GM04504 (cell line): ENCODE measurements at places on chromosomes 12 and 14.

GRCh38 chr14:31457665-31458659 is 656 bp upstream of the DTD2 start:
- no peak for DNase-seq

- no peak for DNase-seq
These were observed 532.5 kb downstream of the VRK1 start for GRCh38 chr14:97329701-97330100.

GRCh38 chr12:67910360-67911274 is 78.6 kb upstream of the IFNG-AS1 start:
- DNase-seq = peak; percentile 97

- no peak for DNase-seq
These were observed 29.2 kb downstream of the PRMT8 start for GRCh38 chr12:3520168-3520567.

DNA sequence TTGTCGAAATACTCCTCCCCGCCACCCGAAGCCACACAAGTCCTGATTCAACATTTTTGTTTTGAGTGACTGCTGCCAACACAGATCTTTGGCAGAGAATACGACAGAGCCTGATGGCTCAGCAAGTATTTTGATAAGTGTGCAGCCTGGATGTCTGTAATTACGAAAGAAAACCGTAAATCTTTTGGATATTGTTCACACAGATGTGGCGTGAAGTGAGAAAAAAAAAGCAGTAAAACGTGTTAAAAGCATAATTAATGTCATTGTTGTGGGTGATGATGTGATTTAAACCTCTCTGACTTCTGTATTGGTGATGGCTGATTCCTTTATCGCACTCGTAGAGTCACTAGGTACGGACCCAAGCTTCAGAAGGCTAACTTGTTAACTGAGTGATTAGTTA is 98.7 kb downstream of the PHETA1 start:
- DNase-seq = no peak

DNA sequence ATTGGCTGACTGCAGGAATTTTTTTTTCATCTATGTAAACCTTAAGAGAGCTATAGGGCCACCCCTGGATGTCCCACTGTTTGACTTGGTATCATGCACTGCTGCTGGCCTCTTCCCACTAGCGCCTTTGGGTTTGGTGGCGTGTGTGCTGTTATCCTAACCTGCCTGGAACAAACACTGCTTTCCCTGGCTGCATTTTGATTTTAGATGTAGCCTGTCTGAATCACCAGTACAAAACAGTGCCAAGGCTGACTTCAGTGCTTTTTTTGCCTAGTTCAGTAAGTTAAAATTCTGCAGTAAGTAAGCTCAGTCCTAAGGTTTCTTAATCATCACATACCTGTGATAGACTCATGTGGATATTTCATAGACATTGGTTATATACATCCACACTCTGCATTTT is 99.2 kb downstream of the EML1 start:
- DNase-seq = no peak

GRCh38 chr12:117646520-117646919 is 285.1 kb upstream of the NOS1 start:
- DNase-seq = no peak

DNA sequence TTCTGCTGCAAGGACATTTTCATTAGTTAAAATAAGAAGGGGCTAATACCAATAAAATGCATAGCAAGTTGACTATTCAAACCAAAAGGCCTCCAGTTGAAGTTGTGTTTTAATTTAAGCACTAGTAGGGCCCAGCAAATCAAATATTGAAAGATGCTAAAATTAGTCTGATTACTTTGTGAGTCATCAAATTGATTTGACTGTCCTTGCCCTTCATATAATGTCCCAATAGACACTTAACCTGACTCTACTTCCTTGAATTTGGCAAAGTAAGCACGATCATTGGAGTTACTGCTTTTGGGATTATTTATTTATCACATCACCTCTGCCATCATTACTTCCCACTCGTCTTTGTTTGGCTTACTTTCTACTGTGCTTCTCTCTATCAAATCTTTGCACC is 798.5 kb downstream of the DIO2 start:
- no peak for DNase-seq

GRCh38 chr14:64673748-64674147 is 30.5 kb upstream of the PLEKHG3 start:
- no peak for DNase-seq

DNA sequence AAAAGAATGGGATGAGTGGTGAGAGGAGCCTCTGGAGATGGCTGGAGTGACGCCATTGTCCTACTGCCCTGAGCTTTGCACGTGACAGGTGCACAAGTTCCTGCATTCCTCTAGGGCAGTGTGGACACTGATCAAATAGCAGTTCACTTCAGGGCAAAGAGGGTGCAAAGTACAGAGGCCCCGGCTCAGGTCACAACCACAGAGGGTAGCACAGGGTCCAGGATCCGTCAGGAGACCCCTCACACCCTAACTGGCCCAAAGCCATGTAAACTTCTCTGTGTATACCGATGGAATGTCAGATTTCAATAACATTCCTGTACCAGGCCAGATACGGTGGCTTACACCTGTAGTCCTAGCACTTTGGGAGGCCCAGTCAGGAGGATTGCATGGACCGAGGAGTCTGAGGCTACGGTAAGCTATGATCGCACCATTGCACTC is 10.4 kb upstream of the FBLN5 start:
- no peak for DNase-seq

- no peak for DNase-seq
These were observed 21.0 kb downstream of the CHST11 start for GRCh38 chr12:104477510-104478390.

DNA sequence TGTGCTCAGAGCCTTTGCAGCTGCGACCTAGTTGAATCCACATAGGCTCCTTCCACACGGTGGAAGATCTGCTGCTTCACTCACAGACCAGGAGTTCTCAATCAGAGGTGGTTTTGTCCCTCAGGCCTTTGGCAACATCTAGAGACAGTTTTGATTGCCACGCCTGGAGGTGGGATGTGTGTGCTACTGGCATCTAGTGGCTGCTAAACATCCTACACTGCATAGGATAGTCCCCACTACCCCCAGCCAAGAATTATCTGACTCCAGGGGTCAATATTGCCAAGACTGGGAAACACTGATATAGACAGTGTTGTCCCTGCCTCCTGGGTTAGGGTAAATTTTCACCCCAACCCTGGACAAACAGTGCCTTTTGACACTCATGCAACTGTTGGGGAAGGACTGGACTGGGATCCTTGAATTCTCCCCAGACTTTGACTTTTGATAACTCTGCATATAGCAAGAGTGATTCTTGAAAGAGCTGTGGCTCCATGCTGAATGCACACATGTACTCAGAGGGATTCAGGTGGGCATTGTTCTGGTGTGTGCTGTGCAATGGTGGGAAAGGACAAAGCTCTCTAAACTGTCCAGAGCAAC is 39.8 kb downstream of the BAZ2A start:
- no peak for DNase-seq

DNA sequence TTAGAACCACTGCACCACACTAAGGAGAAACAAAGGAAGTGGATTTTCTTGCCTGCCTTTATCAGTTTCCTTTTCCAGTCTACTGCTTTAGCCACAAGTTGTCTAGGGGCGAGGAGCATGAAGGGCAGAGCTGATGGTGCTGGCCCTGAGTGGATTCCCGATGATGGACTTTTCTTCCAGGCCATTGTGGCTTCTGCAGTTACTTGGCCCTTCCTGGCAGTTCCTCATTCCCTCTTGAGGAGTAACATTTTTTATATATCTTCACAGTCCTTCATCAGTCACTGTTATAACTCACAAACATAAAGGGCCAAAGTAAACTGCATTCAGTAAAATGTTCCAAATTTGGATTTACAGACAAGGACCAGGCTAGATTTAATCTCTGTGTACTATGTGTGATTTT is 61.2 kb upstream of the SRSF5 start:
- no peak for DNase-seq

DNA sequence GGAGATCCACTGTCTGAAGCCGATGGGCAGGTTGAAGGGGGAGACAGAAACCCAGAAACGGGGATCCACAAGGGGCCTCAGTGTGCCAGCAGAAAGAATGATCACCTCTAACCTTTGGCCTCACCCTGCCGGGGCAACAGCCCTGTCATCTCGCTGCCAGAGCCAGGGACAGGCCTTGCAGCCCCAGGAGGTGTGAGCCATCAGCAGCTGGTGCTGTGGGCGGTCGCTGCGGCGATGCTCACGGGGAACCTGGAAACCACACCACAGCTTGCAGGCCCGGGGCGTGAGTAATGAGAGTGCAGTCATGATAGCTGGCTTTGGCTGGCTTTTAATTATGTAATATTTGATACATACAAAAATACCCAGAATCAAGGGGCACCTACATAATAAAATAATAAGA is 4.7 kb upstream of the TTC7B start:
- no peak for DNase-seq

DNA sequence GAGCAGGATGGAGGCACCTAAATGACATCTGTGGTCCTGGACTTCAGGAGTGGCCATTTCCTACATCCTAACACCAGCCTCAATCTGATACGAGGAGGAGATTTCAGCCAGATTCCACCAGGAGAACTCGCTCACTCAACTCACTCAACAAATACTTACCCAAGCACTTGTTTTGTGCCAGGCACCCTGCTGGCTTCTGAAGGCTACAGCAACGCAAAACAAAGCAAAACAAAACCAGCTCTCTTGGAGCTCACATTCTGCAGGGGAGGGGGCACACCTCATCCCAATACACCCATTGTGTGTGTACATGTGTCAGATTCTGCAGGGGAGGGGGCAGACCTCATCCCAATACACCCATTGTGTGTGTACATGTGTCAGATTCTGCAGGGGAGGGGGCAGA is 144.8 kb downstream of the PIWIL1 start:
- DNase-seq = no peak

DNA sequence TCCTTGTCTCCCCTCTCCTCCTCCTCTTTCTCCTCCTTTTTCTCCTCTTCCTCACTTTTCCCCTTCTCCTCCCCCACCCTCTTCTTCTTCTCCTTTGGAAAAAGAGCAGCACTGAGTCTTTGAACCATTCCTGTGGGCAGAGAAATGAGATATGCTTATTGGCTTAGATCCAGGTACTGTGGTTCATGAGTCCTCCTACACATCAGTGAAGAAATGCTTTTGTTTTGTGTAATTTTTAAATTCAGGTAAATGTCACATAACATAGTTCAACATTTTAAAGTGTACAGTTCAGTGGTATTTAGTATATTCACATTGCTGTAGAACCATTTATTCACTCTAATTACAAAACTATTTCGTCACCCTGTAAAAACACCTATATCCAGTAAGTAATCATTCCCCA is 402.1 kb downstream of the AACS start:
- DNase-seq = no peak

- no peak for DNase-seq
These were observed 439.0 kb downstream of the NRXN3 start for GRCh38 chr14:78608998-78609787.

DNA sequence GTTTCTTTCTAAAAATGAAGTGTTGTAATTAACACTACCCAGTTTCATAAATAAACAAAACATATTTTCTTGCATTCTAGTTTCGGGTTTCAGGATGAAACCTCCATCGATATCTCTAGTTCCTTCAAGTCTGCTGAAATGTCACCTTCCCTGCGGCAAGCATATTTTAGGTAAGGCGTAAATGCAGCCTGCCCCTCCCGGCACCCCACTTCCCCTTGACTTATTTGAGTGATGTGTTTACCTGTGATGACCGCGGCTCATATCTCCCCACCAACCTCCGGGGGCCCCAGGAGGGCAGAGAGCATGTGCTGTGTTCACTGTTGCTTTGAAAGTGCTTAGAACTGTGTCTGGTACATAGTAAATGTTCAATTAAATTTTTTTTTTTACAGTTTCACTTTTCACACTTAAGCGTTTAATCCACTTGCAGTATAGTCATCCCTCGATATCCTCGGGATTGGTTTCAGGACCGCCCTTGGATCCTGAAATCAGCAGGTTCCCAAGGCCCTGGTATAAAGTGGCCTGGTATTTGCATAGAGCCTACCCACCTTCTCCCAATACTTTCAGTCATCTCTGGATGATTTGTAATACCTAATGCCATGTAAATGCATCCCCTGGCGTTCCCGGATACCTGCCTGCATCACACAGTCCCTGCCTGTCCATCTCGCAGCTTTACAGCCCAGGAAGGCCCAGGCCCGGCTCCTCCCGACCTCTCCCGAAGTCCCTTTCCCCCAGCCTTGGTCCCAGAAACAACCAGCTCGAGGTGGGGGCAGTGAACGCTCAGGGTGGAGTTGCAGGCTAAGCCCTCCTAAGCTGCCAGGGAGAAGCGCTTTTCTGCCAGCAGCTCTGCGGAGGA is 40.2 kb upstream of the FBRSL1 start:
- no peak for DNase-seq

- DNase-seq = no peak
These were observed 1304.5 kb downstream of the AACS start for GRCh38 chr12:126369487-126370463.

DNA sequence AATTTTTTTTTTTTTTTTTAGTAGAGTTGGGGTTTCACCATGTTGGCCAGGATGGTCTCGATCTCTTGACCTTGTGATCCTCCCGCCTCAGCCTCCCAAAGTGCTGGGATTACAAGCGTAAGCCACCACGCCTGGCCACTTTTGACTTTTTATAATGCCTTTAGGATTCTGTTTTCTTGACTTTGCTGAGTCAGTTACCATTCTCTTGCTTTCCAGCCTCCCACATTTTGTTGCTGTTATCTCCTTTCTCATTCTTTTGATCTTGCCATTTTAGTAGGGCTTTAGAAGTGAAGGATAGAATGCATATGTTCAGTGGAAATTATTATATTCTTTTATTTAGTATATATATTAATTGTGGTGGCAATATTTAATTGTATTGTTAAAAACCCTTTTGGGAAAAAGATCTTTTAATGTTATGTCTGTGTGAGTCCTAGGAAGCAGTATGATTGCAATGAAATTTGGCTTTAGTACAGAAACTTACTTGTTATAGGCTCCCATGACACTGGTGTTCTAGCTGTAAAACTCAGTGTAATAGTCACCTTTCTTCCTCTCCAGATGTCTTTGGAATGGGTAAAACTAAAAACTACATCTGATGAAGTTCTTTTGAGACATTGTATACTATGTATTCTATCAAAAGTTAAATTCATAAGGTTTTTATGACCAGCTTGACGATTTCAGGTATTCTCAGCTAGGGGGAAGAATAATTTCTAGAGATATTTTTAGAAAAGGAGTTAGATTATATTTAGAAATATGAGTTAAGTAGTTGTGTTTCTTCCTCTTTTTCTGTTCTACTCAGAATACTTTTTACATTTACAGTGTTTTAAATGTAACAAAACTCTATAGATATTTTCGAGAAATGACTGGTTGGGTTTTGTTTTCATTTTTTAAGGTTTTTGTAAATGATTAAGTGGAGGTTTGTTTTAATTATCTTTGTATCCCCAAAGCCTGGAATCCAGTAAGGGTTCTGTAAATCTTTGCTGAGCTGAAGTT is 74.7 kb downstream of the APAF1 start:
- DNase-seq = no peak

DNA sequence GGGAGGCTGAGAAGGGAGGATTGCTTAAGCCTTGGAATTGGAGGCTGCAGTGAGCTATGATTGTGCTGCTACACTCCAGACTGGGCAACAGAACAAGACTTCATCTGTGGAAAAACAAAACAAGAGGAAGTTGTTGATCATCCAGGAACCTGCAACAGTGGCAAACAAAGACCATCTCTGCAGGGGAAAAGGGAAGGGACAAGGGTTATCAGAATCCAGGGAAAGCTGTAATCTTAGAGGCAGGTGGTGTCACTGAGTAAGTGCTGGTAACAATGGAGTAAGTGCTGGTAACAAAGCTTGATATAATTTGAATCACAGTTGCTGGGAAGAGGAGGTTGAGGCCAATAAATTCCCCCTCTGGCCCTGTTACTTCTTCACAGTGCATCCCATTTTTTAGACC is 27.5 kb upstream of the DCN start:
- DNase-seq = no peak

GRCh38 chr14:83163016-83163415 is 1629.4 kb upstream of the SEL1L start:
- DNase-seq = no peak
